ENCODE measurements at places on chromosomes 3 and 15. TPM values are rescaled to one million over a fixed set of nuclear protein-coding genes. Genes with fewer than 3 reads are reported as not detected.

DNA sequence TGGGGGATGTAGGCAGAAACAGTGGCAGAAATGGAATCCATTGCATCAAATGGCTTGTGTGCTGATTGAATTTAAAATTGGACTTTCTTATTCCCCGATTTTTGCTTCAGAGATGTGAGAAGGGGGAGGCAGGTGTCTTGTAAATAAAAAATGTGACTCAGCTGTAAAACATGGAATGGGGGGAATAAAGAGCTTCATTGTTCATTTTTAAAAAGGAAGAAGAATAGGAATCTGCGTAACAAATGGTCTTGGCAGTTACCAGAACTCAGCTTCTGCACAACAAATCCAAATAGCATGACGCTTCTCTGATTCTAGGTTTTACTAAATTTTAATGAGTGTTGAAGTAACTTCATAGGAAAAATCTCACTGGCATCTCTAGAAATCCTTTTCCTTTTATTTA is 323.9 kb upstream of the GBE1 start:
- DNase-seq, result no peak

The NOX5 gene
- not detected for total RNA-seq

The CLDN1 gene
- 7.3 TPM for total RNA-seq

DNA sequence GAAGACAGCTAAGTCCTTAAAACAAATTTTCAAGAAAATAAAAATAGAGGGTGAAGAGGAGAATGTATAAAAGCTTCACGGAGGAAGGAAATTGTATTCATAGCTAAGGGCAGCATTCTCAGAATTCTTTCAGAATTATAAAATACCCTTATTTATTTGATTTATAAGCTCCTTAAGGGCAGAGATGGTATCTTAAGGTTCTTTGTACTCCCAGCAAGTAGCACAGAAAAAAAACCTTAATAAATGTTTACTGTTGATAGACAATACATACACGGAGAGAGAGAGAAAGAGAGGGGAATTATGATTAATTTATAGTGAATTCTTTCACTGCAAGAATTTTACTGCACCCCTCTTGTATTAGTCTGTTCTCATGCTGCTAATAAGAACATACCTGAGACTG is 375.6 kb upstream of the CCDC54 start:
- DNase-seq, result no peak

DNA sequence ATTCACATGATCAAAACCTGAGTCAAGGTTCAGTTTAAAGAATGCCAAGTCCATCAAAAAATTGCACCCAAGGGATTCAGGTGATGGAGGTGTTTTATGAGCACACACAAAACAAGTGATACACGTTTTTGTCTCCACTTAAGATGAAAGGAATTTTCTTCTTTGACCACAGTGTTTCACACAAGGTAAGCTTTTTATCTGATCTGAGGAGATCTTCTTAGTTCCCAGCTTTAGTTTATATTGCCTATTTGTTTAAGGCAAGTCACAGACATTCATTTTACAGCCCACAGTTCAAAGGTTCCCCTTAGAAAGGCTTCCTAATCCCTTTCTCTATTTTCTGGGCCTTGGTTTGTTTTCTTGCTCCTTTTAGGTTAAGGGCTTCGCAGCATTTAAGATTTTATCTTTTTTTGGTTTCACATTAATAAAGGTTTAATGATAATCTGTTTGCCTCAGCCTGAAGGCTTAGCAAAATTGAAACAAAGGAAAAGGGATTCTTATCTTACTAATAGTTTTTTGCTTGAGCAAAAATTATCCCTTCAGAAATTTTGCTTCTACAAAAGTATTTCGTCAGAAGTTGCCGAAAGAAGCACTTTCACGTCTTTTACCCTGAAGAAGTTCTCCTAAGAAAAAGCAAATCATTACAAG is 420.5 kb upstream of the NAALADL2 start:
- no peak for DNase-seq

GRCh38 chr15:46489276-46489675 is 854.4 kb downstream of the SQOR start:
- no peak for DNase-seq

The CCK gene
- 0.42 TPM for total RNA-seq

The RASL12 gene
- 1.6 TPM for total RNA-seq

- no peak for DNase-seq
Observed at GRCh38 chr3:5059782-5060181, 62.3 kb upstream of the ARL8B start.

DNA sequence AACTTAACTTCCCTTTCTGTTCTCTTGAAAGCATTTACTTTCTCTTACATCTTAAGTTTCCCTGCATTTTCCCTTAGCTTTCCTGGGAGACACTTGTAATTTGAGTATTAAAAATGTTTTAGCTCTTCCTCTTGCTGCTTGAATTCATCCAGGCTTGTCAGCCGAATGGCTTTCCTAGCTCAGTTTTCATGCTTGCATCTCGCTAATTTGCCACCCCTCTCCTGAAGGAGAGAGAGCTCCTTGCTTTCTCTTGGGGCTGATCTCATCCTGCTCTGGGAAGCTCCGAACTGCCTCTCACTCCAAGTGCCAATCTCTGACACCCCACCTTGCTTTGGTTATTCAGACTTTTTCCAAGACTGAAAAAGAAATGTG is 374.6 kb upstream of the TBL1XR1 start:
- no peak for DNase-seq

DNA sequence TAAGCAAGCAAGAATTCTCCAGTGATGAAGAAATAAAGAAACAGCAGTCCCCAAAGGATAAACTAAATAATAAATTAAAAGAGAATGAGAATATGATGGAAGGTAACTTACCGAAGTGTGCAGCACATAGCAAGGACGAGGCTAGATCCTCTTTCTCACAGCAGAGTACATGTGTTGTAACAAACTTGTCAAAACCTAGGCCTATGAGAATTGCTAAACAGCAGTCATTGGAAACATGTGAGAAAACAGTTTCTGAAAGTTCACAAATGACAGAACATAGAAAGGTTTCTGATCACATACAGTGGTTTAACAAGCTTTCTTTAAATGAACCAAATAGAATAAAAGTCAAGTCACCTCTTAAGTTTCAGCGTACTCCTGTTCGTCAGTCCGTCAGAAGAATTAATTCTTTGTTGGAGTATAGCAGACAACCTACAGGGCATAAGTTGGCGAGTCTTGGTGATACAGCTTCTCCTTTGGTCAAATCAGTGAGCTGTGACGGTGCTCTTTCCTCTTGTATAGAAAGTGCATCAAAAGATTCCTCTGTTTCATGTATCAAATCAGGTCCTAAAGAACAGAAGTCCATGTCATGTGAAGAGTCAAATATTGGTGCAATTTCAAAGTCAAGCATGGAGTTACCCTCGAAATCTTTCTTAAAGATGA is 4.5 kb upstream of the SCG5 start:
- no peak for DNase-seq

DNA sequence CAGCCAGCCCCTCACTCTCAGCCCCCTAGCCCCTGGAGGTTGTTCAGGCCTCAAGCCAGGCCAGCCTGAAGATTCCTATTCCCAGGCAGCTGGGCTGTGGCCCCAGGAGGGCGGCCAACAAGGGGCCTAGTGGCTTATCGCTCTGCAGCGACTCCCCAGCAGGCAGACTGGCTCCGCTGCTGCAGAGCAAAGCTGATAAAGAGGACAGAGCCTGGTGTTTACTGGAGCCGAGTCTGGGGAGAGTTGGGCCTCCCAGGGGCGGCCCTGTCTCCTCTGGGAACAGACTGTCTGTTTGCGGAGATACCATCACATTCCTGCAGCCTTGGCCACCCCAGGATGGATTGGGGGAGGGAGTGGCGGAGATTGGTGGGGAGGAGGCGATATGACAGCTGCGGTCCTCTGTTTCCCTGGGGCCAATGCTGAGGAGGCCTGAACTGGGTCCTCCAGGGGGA is 22.4 kb upstream of the SMAD6 start:
- DNase-seq, result no peak

The GRK7 gene
- total RNA-seq, result not detected

DNA sequence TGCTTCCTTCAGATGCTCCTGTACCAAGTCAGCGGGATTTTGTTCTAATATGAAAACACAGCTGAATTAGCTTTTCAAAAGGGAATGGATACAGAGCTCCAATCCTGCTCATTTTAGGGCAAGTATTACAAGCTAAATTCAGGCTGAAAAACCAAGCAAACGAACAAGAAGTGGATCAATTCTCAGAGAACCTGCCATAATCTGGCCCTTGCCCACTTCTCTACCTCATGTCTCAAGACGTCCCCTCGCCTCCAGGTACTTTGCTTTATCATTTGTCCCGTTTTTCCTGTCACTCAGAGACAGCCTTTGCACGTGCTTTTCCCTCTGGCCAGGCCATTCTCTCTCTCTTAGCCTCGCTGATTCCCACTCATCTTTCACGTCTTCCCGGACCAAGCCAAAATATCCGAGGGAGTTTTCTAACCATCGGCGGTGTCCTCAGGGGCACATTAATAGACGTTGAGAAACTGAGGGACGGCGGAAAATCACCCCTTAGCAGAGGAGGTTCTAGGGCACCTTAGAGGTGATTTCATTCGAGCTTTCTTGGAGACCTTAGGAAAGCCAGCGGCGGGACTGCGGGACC is 654 bp downstream of the SUSD5 start:
- no peak for DNase-seq

GRCh38 chr15:59205839-59206622 is 612 bp upstream of the LDHAL6B start:
- no peak for DNase-seq

DNA sequence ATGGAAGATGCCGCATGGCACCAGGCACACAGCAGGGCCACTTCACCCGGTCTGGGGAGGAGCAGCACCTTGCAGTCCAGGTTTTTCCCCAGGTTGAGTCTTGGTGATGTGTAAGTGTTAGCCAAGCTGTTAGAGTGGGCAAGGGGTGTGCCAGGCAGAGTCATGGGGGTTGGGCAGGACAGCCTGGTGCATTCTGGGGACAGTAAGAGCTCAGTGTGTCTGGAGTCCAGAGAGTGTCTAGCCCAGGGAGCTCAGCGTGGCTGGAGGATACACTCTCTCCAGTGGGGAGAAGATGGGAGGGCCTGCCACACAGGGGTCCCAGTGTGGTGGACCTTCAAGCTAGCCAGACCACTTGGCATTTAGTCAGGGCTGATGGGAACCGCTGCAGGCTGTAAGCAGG is 87.4 kb downstream of the AAGAB start:
- DNase-seq, result no peak

DNA sequence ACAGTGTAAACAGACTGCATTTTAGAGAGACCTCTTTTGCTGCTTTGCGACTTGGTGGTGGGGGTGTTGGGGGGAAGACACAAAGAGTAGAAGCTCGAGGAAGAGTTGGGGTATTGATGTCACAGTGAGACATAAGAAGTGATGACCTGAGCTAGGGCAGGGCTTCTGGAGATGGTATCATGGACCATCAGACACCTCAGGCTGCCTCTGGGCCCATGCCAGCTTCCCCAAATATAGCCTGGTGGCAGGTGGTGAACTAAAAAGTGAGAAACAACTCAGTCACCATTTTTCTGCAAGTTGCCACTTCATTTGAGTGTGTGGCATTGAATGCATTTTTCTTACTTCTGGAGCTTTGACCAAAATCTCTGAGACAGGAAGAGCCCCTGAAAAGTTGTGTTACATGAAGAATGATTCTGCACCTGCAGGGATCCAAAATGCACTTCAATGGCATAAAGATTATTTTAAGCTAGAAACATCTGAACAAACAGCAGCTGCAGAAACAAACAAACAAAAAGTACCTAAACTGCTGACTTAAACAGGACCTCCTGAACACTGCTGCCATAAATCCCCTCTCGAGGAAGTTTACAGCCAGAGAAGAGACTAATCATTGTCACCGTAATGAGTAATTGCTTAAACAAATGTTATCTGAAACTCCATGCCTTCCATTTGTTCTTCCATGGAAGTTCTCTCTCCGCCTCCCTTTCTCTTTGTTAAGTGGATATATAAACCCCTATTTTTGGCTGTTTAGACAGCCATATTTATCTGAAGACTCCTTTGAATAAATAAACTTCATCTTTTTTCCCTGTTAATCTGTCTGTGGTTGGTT is 15.2 kb upstream of the XIRP1 start:
- DNase-seq, result no peak

DNA sequence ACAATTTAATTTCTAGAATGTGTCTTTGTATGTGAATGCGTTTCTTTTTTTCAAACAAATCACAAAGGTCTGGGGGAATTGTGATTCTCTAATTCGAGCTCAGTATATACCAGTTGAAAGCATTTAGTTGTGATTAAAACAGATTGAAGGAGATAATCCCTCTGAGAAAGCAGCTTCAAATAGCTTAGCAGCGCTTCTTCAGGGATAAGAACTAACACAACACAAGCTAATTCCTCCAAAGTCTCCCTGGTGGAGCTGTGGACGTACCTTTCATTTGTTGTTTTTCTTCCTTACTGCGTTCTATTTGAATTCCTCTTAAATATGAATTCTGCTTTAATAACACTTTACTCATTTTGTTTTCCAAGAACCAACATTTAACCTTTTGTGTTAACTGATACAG is 286.7 kb downstream of the ROBO2 start:
- DNase-seq, result no peak

DNA sequence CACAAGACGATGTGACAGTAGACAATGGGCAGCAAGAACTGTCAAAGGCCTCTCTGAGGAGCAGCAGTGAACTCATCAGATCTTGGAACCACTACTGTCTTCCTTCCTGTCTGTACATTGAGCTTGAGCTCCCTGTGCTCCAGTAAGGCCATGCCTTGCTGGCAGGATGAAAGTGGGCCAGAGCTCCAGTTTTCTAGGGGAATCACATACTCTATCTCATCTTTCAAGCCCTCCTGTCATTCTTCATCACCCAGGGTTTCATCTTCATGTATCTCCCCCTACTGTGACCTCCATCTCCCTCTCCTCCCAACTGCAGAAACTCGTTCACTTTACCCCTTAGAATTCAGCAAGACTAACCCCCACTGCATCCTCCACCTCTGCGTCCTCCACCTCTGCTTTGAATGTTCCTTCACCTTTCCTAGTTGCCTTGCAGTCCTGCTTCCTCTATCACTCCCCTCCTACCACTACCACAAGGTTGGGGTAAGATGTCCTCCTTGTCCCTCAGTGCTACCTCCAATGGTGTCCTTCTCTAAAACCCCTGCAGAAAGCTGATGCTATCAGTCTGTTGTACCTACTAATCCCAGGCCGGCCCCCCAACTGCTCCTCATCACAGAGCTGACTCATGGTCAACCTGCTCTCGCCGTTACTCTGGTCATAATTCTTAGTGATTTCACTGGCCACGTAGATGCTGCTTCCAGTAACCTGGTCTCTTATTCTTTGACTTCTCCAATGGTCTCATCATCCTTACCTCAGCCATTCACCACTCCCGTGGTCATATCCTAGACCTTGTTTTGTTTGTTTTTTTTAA is 22.3 kb downstream of the NKIRAS1 start:
- no peak for DNase-seq

- no peak for DNase-seq
Observed at GRCh38 chr3:108403198-108403597, 106.8 kb downstream of the HHLA2 start.

DNA sequence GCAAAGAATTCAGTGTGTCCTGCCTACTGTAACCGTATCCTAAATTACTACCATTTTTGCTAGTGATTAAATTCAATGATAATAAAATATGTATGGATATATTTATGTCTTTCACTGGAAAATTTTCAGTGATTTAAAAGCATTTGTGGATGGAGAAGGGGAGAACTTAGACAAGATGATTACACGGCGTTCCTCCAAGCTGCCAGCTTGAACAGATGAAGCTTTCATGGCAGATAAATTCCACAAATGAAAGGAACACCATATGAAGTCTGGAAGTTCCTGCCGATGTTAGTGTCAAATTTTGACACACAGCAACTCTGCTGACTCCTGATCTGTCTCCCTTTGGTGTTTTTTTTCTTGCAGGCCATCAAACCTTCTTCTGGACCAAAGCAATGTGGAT is 364.7 kb downstream of the EPHA3 start:
- DNase-seq, result no peak

GRCh38 chr3:75180235-75180944 is 483.7 kb upstream of the FRG2C start:
- peak; percentile 40 for DNase-seq

- no peak for DNase-seq
Observed at GRCh38 chr15:58934521-58934920, 1.0 kb upstream of the SLTM start.

All from Daoy (cell line).